Activated CD4-positive, alpha-beta T cell treated with anti-CD3 and anti-CD28 coated beads, Interleukin-2, Interleukin-4, amounts not matched to agents 100 ng/mL and 50 ng/mL, durations not matched to agents 16 hours and 8 hours (primary cell): ENCODE measurements at places on chromosomes 4 and X.

DNA sequence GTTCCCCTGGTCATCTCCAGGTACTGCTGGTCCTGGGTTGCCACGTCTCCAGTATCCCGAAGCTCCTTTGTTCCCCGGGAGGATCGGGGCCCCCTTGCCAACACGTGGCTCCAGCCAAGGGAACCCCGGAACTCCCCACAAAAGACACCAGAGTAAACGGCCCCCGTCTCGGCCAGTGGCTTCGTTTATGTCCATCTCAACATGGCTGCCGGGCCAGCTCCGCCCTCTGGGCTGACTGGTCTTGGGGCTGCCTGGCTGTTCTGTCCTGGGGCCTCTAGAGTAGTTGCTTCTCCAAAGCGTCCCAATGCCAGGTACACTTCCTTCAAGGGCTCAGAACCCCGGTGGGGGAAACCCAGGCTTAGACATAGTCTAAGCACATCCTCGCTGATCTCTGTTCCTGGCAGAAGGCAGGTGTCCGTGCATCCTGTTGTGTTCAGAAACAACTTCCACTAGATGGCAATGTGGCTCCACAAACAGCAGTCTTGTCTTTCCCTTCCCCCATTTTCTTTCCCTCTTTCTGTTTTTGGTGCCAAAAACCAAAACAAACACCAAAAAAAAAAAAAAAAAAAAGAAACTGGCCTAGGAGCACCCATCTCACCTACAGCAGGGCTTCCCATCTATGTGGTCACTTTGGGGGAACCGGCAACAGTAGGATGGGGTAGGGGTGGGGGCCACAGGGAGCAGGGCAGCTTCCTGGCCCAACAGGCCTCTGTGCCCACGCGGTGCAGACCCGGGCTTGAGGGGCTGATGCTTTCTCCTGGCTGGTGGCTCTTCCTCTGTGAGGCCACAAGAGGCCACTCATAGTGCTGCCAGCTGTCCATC is 35.3 kb downstream of the NBDY start:
- peak; percentile 93 for DNase-seq

DNA sequence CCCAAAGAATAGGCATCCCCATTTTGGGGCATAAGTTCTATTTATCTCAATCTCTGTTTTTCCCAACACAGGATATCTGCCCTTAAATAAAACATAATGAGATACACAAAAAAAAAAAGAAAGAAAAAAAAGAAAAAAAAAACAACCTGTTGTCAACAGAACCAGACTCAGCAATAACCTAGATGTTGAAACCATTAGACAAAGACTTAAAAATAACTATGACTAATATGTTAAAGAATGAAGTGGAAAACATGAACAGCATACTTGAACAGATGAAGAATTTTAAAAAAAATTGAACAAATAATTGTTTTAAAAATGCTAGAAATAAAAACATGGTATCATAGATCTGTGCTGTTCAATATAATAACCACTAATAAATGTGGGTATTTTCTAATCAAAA is 93.4 kb upstream of the RXFP1 start:
- DNase-seq = no peak

GRCh38 chr4:56425518-56425917 is 9.9 kb downstream of the PPAT start:
- no peak for DNase-seq

- DNase-seq = no peak
Measured at GRCh38 chr4:54687887-54688841, 30.4 kb downstream of the KIT start.

DNA sequence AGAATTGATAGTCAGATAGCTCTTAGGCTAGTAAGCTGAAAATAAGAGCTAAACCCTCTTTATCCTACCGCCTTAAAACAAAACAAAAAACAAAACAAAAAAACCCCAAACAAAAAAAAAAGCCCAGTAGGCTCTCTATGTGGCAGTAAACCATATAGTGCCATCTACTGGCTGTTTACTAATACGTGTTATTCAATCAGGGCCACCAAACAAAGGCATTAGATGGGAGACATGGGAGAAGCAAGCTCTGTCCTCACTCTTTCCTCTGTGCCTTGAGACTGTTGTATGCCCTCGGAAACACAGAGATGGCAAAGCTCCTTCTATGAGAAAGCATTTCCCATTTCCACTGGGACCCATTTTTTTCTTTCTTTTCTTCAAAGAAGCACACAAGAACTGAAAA is 148.8 kb upstream of the MID1 start:
- peak; percentile 22 for DNase-seq

- no peak for DNase-seq
Measured at GRCh38 chr4:124903995-124904722, 191.6 kb upstream of the ANKRD50 start.

DNA sequence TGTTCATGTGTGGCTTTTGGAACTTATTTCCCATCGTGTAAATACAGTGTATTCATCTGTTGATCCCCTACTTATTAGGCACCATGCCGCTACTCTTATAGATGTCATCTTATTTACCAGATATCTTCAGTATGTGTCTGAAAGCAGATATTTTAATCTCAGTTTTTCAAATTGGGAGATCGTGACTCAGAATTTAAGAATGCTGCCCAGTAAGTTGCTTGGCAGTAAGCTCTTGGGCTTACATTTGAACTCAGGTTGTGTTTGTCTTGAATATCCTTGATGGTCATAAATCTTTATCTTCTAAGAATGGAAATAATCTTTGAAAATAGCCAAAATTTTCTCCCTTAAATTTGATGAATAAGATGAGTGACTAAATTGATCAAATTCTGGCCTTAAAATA is 45.9 kb upstream of the RPA4 start:
- DNase-seq = no peak

- no peak for DNase-seq
Measured at GRCh38 chr4:39061457-39061856, 575 bp upstream of the KLHL5 start.

DNA sequence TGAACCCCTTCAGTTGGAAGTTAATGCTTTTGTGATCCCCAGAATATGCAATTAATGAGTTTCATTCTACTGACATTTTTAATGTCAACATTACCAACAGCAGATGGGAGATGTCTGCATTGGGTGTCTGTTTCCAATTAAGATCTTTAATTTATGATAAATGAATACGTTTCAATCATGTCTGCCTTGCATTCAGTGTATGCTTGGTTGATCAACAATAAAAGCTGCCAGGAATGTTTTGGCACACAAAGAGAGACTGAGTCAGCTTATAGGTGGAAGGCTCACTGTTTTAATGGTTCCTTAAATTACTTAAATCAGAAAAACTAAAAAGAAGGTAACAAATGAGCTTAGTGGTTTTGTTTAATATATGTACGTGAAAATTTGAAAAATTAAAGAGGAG is 359.9 kb upstream of the CNKSR2 start:
- DNase-seq = no peak

- DNase-seq = peak; percentile 4
Measured at GRCh38 chr4:70544279-70544868, 26.0 kb downstream of the AMTN start.
